ENCODE measurements at places on chromosomes 1 and 21.

DNA sequence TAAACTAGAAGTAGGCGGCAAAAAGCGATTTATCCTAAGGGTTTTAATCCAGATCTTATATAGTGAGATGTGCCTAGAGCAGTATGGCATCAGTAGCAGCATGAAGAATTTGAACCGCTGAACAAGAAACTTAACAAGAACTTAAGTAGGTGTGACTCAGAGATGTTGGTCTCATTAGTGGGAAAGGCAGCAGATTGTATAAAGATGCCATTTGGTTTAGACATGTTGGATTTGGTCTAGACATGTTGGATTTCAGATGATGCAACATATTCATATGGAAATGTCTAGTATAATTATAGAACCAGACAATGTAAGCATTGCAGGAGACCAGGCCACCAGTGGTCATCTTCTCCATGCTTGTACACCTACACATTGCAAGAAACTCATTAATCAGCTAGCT lies 42.1 kb upstream of the ZP4 start:
- peak; percentile 20 for DNase-seq

- DNase-seq: peak; percentile 89
These were observed 205.0 kb downstream of the HIVEP3 start for GRCh38 chr1:41713557-41714327.

DNA sequence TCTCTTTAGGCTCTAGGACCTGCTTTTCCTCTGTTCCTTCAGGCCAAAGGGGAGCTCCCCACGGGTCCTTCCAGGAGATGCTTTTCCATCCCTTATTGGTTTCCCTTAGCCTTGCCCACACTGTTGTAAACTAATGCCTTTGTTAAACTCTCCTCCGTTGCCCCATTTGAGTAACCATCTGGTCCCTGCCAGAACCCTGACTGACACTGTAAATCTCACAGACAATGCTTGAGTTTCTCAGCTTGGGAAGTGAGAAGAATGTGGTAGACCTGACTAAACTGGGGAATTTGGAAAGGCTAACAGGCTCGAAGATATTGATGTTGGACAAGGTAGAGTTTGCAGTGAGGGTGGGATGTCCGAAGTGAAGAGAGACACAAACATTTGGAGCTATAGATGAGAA lies 11.4 kb downstream of the AKNAD1 start:
- DNase-seq: no peak

DNA sequence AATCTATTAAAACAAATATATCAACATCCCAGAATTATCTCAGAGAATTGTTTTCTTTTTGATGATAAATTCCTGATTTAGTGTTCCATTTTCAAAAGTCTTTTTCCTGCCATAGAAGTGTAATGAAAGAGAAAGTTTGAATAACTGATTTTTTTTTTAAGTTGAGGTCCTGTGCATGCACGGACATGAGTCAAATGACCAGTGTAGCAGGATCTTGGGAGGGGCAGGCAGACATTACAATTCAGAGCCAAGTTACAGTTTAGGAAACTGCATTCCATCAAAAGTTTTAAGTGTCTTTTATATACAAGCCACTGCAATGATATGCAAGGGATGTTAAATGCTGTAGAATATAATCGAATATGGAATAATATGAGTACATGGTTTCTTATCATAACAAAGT lies 227.5 kb downstream of the HMCN1 start:
- DNase-seq: no peak

- DNase-seq: no peak
These were observed 3.6 kb downstream of the EPS15 start for GRCh38 chr1:51515312-51515960.

DNA sequence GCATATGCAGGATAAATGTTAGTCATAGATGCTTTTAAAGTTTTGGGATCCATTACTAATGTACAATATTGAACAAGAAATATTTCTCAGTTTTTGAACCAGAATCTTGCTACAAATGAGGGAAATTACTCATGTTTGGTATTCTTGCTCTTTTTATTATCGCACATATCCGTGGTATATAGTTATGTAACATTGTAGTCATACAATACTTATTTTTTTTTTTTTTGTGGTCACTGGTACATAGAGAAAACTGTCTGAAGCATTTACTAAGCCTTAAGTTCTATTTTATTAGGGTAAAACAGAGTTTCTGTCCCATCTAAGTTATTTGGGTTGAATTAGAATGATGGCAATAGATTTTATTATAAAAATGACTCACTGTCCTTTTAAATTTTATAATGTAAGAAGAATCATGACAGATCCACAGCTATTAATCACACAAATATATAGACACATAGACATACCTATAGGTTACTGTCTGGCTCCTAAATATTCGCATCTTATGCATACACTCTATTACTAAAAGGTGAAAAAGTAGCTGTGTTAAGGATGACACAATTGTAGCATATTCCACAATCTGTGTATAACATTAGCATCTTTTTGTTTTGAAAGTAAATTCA lies 18.0 kb upstream of the PRKAA2 start:
- no peak for DNase-seq

DNA sequence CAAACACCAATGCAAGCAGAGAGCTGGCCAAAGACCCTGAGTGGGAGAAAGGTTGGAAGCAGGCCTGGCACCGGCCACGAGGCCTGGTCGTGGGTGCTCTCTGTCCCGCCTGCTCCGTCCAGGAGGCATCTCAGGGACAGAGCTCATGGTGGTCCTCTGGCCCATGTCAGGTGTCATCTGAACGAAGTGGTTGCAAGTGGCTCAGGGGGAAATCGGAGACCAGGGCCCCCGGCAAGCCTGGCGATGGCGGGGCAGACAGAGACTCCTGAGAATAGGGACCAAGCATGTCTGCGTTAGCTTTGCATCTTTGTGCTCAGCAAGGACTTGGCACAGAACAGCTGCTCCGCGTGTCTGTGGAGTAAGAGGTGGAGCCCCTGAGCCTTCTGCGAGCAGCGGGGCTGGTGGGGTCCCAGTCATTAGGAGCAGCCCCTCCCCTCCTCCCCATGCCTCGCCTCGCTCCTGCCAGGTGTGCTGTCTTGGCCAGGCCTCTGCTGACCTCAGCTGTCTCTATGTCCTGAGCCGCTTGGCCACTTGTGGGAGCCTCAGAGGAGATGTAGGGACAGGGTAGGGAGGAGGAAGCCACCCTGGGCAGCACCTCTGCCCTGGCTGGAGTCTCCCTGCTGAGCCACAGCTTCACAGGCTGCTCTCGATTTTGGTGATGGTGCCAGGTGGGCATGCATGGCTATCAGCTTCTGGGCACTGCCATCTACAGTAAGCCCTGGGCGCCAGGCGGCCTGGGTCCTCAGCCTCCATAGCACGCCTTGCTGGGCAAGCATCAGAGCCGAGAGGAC lies 362.9 kb upstream of the VAMP3 start:
- DNase-seq: no peak

- DNase-seq: no peak
These were observed 1.7 kb upstream of the SCAF4 start for GRCh38 chr21:31733551-31734149.

GRCh38 chr1:73800376-73800775 lies 397.6 kb downstream of the LRRIQ3 start:
- DNase-seq: no peak

DNA sequence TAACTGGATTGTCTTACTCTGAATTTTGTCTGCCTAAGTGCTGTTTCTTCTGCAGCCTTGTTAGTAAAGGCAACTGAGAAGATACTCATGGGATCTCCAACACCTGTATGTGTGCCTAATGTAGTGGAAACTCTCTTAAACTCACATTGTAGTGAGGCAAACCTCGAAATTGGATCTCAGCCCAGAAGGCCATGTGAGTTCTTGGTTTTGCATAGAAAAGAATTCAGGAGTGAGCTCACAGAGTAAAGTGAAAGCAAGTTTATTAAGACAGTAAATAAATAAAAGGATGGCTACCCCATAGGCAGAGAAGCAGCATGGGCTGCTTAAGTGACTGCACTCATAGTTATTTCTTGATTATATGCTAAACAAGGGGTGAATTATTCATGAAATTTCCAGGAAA lies 1344.7 kb downstream of the NCAM2 start:
- DNase-seq: peak; percentile 29

DNA sequence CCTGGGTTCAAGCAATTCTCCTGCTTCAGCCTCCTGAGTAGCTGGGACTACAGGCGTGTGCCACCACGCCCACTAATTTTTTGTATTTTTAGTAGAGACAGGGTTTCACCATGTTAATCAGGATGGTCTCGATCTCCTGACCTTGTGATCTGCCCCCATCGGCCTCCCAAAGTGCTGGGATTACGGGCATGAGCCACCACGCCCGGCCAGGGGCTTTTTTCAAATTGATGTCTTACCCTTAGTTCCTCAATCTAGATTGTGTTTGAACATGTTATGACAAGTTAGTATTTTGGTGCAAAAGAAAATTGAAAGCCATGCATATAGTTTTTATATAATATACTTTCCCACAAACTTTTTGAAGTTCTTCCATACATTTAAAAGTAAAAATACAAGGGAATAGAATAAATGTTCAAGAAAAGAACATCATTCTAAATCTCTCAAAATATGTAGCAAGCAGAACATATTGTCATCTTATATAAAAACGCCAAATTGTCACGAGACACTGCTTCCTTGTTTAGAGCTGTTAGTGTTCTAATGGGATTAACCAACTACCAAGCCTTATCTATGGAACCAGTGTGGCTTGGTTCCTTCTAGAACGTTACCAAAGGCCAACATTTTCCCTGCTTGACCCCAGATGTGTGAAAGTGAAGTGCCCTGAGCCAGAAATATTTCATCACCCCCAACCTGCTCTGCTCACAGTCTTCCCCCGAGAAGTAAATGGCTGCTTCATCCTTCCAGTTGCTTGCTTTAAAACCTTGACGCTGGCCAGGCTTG lies 9.5 kb upstream of the PLEKHM2 start:
- DNase-seq: no peak

- peak; percentile 99 for DNase-seq
These were observed 19.1 kb downstream of the OPTC start for GRCh38 chr1:203512848-203513584.

- no peak for DNase-seq
These were observed 189.3 kb downstream of the SLC35F3 start for GRCh38 chr1:234093741-234094140.

GRCh38 chr21:14243461-14243860 lies 27.5 kb downstream of the RBM11 start:
- DNase-seq: no peak

DNA sequence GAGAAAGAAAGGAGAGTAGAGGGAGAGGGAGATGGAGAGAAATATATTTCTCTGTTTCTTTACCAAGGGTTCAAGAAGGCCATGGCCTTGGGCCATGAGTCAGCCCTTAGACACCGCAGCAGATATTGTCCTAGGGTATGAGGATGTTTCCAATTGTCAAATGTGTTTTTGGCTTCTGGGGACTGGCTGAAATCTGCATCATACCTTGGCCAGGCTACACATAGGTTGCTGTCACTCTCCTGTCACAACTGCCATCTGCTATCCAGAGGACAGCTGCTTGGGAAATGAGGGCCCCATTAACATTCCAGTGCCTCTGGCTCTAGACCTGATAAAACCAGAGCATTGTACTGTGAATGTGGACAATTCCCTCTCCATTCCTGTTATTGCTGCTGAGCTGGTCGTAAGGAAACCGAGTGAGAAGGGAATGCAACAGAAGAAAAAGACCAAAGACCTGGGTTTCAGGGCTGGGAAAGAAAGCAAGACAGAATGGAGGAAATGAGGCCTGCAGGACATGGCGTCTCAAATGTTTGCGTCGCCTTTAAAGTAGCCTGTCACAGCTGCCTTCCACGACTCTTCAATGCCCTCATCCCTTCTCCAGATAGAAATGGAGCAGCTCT lies 8.8 kb upstream of the PIGC start:
- peak; percentile 40 for DNase-seq

- DNase-seq: peak; percentile 39
These were observed 87.0 kb upstream of the BTG3 start for GRCh38 chr21:17699524-17700189.

Measured in M059J (cell line).